ENCODE measurements at places on chromosomes 13 and 19.

DNA sequence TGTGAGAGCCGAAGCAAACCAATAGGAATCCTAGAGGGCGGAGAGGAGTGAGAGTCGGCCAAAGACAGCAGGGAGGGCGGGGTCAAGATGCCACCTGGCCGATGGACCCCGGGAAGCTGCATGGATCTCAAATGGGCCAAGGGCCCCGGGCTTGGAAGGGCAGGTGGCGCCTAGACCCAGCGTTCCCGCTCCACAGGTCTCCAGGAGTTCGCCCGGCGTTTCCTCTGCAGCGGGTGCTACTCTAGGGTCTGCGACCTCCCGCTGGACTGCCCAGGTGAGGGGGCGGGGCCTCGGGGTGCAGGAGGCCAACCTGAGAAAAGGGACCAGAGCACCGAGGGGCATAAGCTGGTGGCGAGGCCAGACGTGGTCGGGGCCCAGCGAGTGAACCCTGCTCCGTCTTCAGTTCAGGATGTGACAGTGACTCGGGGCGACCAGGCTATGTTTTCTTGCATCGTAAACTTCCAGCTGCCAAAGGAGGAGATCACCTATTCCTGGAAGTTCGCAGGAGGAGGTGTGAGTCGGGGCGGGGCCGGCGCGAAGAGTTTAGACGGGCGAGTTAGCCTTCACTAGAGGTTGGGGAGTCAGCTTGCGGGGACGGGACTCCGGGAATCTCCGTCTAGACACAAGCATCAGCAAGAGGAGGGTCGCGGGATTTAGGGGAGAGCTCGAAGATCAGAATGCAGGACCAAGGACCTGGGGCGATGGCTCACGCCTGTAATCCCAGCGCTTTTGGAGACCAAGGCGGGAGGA is 9.9 kb downstream of the SPACA6 start:
- no peak for DNase-seq

- DNase-seq, result no peak
Observed at GRCh38 chr13:109418111-109418510, 368.3 kb downstream of the IRS2 start.

GRCh38 chr13:28741084-28741491 is 22.3 kb upstream of the SLC46A3 start:
- no peak for DNase-seq

DNA sequence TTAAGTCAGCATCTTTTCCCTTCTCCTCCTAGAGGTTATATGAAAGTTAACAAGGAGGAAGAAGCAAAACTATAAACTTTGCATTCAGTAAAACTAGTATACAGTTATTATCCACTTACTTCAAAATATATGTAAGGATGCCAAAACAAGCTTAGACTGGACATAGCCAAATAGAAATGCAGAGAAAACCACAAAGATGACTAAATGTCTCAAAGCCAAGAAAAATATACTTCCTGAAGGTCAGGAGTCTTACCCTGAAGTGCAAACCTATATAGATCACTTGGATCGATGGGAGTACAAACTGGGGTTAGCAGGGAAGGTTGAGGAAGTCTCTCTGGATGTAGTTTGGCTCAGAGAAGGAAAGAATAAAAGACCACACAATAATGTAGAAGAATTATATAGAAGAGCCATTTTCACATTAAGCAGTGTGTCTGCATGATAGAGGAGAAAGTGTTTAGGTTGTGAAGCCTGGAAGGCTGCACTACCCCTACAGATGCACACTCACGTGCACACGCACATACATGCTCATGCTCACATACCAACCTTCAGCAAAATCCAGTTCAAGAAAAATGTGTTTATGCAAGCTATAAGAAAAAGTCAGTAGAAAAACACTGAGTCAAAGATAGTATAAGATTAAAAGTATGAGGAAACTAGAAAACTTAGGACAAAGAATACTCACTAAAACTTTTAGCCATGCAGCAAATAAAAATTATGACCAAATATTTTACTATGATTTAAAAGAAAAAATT is 112.1 kb upstream of the RXFP2 start:
- DNase-seq, result no peak

- no peak for DNase-seq
Observed at GRCh38 chr19:2820112-2820702, 539 bp downstream of the ZNF554 start.
